Fibroblast of skin of scalp (primary cell): ENCODE measurements at places on chromosomes 3 and 15.

DNA sequence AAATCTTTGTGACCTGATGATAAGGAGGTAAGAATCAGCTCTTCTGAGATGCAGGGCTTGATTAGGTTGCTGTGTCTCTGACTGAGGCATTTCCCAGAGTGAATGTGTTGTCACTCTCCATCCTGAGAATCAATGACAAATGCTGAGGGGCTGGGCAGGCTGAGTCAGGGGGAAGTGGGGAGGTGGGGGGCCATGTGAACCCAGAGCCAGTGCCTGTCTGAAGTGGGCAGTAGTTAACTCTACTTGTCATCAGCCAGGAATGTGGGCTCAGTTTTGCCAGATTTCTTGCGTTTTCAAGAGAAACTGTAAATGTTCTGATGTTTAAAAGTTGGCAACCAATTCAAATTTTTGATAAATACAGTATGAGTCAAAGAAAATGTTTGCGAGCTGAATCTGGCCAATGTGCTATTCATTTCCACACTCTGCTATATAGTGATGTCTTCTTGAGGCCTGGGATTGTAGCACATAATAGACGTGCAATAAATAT, 3.1 kb upstream of the BNC1 start:
- peak; percentile 98 for DNase-seq

DNA sequence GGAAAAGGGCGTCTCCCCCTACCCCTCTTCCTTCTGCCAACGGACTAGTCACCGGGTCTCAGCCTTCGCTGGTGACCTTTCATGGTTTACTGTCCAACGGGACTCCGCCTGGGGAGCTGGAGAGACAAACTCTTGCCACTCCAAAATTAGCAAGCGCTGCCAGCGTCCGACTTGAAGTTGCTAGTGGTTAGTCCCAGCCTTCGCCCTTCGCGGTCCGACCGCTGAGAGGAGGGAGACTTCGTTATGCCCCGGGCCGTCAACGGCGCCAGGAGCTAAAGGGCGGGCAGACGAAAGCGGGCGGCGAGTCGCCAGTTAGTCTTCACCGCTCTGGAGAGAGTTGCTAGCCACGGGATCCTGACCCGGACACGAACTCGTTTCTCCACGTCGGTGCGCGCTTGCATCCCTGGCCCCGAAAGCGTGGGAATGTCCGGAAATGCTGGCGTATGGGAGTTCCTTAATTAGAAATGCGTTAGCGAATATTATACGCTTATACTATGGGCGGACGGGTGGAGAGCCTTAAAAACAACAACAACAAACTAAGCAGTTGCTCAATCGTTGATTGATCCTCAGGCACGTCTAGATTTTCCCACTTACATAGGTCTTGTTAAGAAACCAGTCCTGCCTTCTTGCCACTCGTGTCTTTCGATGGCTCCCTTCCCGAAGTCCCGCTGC, 716 bp downstream of the SMC4 start:
- DNase-seq, result peak; percentile 48

DNA sequence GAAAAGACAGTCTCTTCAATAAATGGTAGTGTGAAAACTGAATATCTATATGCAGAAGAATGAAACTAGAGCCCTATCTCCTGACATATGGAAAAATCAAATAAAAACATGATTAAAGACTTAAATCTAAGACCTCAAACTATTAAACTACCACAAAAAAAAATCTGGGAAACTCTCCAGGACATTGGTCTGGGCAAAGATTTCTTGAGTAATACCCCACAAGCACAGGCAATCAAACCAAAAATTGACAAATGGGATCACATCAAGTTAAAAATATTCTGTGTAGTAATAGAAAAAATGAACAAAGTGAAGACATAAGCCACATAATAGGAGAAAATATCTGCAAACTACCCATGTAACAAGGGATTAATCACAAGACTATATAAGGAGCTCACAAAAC, 286.4 kb downstream of the TBC1D5 start:
- DNase-seq, result peak; percentile 53

DNA sequence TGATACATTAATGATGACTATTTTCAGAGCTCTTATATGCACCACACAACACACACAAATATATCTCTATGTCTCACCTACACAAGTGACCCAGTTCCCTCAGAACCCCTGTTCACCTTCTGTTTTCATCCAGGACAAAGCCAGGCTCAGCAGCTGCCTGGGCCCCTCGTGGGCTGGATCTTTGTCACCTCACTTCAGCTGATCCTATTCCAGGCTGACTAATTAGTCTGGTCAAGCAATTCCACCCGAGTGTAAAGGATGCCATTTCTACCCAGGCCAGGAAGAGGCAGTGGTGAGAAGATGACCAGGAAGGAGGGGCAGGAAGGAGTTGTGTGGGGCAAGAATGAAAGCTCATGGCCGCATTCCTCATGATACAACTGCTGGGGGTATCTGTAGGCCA, 62.3 kb downstream of the DHX30 start:
- DNase-seq, result no peak

- DNase-seq, result peak; percentile 18
Measured at GRCh38 chr15:43370310-43370974, 401 bp downstream of the ZSCAN29 start.

DNA sequence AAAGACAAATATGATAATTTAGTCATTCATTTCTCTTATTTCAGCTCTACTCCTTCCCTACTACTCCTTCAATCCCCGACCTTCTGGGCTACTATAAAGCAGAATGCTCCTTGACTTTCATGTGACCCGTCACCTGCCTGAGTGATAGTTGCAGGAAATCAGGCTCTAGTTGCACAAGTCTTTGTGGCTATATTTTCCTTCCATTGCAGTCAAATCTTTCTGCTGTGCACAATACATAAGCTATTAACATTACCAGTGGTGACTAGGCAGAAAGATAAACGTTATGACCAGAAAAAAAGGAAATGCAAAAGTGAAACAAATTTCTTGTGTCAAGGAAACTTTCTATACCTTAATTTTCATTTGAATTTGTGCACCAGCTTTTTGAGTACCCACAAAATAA, 2.3 kb downstream of the SUCNR1 start:
- DNase-seq, result no peak

DNA sequence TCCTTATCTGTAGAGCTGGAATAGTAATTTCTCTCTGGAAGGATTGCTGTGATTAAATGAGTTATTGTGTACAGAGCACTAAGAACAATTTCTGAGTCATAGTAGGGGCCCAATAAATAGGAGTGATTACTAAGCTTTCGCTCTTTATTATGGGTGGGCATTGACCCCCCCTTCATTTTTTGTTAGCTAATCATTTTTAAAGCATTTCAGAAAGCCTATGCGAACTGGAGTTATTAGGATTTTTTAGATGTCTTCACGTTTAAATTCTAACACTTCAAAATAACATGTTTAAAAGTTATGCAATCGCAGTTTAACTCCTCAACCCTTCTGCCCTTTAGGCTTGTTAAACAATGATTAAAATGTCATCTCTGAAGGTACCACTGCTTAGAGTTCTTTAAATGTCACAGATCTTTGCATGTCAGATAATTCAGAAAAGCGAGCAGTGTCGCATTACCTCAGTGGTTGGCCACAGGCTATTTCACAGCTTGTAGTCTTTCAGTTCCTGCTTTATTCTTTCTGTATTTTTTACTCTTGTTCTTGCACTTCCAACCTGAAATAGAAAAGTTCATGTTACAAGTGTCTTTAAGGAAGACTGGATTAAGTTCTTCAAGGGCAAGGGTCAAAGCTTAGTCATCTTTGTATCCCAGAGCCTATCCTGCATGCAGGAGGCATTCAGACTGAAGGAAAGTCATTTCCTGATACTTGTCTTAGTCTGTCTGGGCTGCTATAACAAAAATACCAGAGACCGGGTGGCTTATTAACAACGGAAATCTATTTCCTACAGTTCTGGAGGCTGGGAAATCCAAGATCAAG, 102.9 kb downstream of the FNDC3B start:
- DNase-seq, result peak; percentile 69

GRCh38 chr3:140086642-140087041, 151.7 kb downstream of the CLSTN2 start:
- DNase-seq, result no peak

DNA sequence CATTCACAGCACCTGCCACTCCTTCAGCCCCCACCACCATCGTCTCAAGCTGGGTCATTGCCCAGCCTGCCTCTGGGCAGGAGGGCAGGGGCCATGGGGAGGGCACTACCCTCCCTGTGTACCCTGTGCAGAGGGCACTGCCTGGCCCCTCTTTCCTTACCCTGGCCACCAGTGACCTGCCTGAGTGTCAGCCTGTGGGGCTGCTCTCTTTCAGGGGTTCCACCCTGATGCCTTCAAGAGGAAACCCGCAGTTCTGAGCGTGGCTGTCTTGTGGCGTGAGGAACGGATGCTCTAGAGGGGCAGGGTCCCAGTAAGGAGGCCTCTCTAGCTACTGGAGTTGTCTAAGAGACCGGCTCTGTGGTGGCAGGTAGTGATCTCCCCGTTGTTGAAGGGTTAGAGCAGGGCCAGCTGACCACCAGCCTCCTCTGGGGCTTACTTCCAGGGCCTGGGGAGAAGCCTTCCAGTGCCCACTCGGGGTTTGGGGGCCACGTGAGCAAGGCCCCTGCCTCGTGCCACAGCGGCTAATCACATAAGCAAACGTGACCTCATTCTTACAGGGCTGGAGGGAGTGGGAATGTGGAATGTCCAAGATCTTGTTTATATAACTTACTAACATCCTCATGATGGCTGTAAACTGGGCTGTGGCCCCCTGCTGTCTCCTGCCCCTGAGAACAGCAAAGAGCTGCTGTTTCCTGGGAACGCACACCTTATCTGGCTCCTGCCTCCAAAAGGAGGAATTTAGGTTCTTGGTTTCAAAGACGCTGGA, 31.4 kb upstream of the SEC13 start:
- DNase-seq, result peak; percentile 86
